ENCODE measurements at places on chromosomes 2 and 18. TPM values are rescaled to one million over a fixed set of nuclear protein-coding genes. Genes with fewer than 3 reads are reported as not detected.

DNA sequence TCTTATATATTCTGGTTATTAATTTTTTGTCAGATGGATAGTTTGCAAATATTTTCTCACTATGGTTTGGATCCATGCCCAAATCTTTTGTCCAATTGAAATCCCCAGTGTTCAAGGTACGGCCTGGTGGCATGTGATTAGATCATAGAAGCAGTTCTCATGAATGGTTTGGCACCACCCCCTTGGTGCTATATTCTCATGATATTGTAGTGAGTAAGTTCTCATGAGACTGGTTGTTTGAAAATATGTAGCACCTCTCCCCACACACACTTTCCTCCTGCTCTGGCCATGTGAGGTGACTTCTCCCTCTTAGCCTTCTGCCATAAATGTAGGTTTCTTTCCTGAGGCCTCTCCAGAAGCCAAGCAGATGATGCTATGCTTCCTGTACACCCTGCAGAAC, 107.7 kb upstream of the KYNU start:
- H3K4me1 ChIP-seq = no peaks in the 10 kb centered on the region
- no peaks in the 10 kb centered on the region for H3K27me3 ChIP-seq
- H3K36me3 ChIP-seq = no peaks in the 10 kb centered on the region
- H3K4me3 ChIP-seq = no peak overlapping the region
- no peak for DNase-seq
- H3K27ac ChIP-seq = no peak overlapping the region

The NR4A2 gene
- total RNA-seq = 2.4 TPM

DNA sequence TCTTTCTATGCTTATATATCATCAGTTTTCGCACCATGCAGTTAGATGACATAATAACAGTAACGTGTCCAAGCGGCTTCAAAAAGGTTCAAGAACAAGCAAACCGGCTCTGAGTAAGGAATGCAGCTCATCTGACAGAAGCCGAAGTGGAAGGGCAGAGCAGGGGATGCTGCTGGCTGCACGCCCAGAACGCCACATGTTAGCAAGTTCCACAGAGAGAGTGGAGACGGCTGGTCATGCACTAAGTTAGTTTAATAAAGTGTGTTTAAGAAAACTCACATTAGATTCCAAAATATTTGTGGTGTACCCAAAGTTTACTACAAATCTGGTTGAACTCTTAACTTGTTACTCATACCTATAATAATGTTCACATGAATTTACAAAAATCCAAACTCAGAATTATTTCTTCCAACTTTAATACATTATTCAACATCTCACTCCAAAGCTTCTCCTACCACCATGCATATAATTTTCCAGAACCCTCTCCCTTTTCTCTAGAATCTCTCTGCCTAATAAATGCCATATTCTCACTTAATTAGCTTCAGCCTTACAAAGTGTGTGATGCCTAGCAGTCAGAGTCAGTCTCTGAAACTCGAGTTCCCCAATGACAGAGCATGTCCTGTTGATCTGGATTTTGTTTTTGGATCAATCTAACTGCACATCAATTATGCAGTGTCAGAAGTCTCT, 170.0 kb downstream of the DNAH7 start:
- H3K36me3 ChIP-seq = no peaks in the 10 kb centered on the region
- H3K27ac ChIP-seq = no peak overlapping the region
- DNase-seq = peak; percentile 62
- no peaks in the 10 kb centered on the region for H3K27me3 ChIP-seq
- no peak overlapping the region for H3K4me3 ChIP-seq
- peaks cover 3% of the 10 kb centered on the region for H3K4me1 ChIP-seq

The REG1B gene
- total RNA-seq = 11.0 TPM

The ANKRD23 gene
- 4.0 TPM for total RNA-seq

DNA sequence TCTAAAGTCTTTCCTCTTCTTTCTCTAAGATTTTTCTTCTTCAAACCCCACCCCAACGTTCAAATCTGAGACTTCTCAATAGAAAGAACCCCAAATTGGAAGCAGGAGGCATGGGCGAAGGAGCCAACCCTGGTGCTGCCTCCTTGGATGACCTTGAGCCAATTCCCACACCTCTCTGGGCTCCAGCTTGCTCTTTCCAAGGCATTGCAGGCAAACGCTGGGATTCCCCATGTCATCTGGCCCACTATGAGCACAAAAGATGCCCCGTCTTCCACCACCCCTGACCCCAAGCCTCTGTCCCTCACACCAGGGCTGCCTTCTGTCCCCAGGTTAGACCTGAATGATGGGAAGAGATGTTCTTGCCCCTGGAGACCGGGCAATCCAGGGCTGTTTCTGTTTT, 57.0 kb downstream of the TTC32 start:
- H3K4me3 ChIP-seq = no peak overlapping the region
- H3K27me3 ChIP-seq = no peaks in the 10 kb centered on the region
- H3K36me3 ChIP-seq = no peaks in the 10 kb centered on the region
- H3K27ac ChIP-seq = no peak overlapping the region

DNA sequence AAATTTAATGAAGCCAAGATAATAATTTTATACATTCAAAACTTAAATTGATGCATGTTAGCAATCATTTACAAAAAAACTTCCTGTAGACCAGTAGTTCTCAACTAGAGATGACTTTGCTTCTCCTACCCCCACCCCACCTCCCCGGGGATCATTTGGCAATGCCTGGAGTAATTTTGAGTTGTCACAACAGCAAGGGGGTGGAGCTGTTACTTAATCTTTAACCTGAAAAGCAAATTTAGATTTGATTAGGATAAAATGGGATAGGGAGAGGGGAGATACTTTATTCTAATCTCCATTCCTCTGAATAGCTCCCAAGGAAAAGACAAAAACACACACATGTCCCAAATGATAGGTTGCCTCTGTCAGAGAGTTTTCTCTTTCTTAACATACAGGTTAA, 4.2 kb downstream of the SLC40A1 start:
- no peak overlapping the region for H3K4me3 ChIP-seq
- H3K27ac ChIP-seq = peak overlapping the region; percentile 40
- no peaks in the 10 kb centered on the region for H3K4me1 ChIP-seq
- H3K27me3 ChIP-seq = no peaks in the 10 kb centered on the region

- no peaks in the 10 kb centered on the region for H3K4me1 ChIP-seq
- DNase-seq = no peak
- no peaks in the 10 kb centered on the region for H3K36me3 ChIP-seq
These were observed 131.1 kb upstream of the FAM98A start for GRCh38 chr2:33730193-33730592.

DNA sequence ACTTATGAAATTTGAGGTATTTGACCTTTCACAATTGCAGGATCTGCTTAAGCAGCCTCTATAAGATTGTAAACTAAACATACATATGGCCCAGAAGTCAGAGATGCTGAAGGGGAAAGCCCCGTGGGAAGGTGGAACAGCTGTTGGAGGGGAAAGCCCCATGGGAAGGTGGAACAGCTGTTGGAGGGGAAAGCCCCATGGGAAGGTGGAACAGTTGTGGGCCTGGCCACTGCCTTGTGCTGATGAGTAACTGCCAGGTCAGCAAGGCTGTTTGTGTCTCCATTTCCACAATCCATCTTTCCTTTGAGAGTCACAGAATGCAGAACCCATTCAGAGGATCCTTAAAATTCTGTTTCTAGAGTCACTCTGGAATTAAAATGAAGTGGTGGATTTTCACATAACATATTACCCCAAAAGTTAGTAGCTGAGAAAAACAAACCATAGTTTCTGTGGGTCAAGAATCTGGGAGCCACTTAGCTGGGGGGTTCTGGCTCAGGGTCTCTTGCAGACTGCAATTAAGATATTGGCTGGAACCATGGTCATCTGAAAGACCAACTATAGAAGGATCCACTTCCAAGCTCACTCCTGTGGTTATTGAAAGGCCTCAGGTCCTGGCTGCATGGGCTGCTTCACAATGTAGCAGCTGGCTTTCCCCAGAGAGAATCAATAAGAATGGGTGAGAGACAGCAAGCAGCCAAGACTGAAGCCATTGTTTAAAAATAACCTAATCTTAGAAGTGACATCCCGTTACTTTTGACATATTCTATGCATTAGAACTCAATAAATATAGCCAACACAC, 86.6 kb upstream of the CAVIN2 start:
- H3K4me3 ChIP-seq = no peak overlapping the region
- no peak for DNase-seq
- H3K27me3 ChIP-seq = no peaks in the 10 kb centered on the region
- no peak overlapping the region for H3K27ac ChIP-seq

The GALNT5 gene
- total RNA-seq = 0.47 TPM

- H3K4me1 ChIP-seq = no peaks in the 10 kb centered on the region
- H3K27me3 ChIP-seq = no peaks in the 10 kb centered on the region
- DNase-seq = no peak
- no peaks in the 10 kb centered on the region for H3K36me3 ChIP-seq
- H3K27ac ChIP-seq = no peak overlapping the region
- no peak overlapping the region for H3K4me3 ChIP-seq
These were observed 36.9 kb upstream of the TANC1 start for GRCh38 chr2:158931572-158931971.

DNA sequence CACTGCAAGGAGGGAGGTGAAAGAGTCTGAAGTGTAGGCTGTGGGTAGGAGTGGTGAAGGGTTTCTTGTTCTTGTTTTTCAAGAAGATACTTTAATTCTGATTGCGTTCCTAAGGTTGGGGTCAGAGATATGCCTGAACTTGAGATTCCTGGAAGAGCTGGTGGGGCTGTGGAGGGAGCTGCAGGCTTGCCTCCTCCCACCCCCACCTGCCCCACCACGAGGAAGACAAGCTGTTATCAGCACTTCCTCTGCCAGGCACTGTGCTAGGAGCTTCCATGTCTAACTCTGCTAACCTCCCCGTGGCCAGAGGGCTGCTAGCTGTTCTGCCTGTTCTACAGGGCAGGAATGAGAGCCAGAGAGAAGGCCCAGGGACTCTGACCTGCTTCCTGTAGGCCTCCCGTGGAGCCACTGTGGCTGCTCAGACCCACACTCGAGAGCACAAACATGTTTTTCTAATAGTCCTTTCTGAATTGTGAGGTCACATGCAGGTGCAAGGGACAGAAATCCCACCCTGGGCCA, 13.7 kb downstream of the ANKRD23 start:
- peaks cover 5% of the 10 kb centered on the region for H3K36me3 ChIP-seq
- H3K27me3 ChIP-seq = no peaks in the 10 kb centered on the region
- no peak overlapping the region for H3K4me3 ChIP-seq
- DNase-seq = no peak
- no peak overlapping the region for H3K27ac ChIP-seq

DNA sequence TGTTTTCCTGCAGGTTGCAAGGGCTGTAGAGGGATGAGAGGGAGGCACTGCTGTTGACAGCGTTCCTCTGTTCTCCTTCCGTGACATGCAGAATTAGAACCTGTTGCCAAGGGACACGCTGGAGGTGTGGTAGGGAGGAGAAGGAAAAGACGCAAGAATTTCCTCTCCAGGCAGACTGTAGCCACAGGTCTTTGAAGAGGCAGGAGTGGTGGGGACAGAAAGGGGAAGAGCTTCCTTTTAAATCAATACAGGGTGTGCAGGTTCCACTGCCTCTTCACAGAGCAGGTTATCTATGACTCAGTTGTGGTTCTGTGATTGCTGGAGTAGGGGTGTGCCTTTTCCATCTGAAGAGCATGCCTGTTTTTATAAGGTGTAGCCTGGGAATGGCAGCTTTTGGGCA, 133.0 kb downstream of the WDSUB1 start:
- no peak overlapping the region for H3K27ac ChIP-seq
- no peak for DNase-seq
- no peaks in the 10 kb centered on the region for H3K27me3 ChIP-seq
- peaks cover 44% of the 10 kb centered on the region for H3K4me1 ChIP-seq
- H3K4me3 ChIP-seq = no peak overlapping the region

DNA sequence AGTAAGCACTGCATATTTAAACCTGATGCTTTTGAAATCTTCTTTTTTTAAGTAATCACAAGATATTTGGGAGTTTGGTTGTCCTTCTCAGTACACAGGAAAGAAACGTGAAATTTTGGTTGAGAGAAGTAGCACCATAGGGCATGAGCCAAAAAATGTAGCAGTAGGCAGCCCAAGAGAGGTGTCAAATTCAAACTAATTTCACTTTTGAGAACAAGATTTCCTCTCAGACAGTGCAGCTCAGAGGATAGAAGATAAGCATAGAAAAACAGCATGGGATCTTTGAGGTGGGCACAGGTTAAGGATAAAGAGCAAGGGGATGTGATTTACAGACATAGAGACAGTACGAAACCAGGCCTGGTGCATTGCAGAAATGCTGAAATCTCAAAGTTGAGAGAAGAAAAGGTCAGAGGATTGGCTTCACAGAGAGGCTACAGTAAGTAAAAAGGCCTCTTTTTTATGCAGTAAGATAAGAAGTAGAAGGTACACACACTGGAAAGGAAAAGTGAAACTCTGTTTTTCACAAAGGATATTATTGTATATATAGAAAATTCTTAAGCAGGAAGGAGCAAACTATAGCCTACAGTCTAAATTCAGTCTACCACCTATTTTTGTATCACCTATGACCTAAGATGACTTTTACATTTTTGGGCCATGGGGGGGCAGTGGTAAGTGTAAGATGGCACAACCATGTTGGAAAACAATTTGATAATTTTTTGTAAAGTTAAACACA, 89.8 kb downstream of the PKP4 start:
- no peaks in the 10 kb centered on the region for H3K4me1 ChIP-seq
- peaks cover 4% of the 10 kb centered on the region for H3K36me3 ChIP-seq
- H3K27me3 ChIP-seq = no peaks in the 10 kb centered on the region

DNA sequence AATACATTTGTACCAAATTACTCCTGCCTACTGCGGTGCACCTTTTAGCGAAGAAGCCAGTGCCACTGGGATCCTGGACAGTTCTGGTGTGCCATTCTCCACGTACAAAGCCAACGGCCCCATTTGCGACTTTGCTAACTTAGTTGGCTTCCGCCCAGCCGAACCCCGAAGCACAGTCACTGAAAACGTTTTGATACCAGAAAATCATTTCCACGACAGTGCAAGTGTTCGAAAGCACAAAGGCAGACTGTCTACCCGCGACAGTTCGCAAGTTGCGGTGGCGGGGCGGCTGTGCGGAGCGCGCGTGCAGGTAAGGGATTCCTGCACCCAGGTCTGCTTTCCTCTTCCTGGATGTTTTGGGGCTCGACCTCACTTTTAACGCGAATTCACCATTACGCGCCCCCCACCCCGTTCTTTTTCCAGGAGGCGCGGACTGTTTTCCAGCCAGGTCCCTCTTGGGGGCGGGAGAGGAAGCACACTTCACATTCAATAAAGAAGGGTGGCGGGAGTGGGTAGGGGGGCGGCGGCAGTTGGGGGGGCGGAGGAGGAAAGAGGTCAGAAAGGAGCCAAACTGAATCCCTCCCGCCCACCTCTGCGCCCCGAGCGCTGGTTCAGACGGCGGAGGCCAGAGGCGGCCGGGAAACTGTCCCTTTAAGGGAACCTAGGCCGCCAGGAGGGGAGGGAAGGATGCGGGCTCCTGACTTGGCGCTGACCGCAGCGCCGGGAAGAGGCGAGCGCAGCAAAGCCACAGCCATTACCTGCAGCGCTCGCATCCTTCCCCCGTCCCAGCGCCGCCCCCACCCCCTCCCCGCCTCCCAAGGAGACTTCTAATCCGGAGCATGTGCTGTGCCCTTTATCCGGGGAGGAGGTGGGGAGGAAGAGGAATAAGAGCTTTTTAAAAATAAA, 107.4 kb upstream of the KCTD1 start:
- peak; percentile 88 for DNase-seq
- H3K27me3 ChIP-seq = no peaks in the 10 kb centered on the region
- H3K27ac ChIP-seq = peak overlapping the region; percentile 81
- H3K36me3 ChIP-seq = no peaks in the 10 kb centered on the region
- peak overlapping the region; percentile 48 for H3K4me3 ChIP-seq
